ENCODE measurements at places on chromosomes 6 and 20.

- DNase-seq: no peak
Observed at GRCh38 chr6:167711211-167711610, 115.5 kb upstream of the AFDN start.

GRCh38 chr6:50831186-50831585 is 12.5 kb downstream of the TFAP2B start:
- no peak for DNase-seq

DNA sequence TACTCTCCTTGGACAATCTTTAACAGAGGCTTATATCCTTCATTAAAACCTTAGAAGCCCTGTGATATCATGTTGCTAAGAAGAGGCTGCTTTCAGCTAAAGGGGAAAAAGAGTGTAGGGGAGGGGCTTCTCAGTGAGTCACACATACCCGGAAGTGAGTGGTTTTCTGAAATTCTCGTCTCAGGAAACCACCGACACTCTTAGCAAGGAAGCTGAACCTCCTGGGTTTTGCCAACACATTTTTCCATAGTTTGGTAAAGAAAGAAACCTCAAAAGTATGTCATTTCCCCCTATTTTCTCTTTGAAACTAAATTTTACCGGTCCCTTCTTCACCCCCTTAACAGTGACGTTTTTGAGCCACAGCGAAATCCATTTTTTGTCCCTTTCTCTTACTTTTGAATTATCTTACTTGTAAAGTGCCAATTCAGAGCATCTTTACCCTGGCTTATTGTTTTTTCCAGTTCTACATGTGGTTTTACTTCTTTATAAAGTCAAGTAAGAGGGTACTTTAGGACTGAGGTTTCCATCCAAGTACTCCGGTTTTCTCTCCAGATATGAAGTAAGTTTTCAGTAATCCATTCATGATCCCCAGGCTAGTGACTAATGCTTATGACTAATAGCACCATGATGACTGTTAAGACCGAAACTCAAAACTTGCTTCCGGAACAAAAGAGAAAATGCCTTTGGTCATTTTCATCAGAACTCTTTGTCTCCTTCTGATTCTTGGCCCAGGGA is 219.3 kb downstream of the ARHGAP18 start:
- DNase-seq: peak; percentile 96

DNA sequence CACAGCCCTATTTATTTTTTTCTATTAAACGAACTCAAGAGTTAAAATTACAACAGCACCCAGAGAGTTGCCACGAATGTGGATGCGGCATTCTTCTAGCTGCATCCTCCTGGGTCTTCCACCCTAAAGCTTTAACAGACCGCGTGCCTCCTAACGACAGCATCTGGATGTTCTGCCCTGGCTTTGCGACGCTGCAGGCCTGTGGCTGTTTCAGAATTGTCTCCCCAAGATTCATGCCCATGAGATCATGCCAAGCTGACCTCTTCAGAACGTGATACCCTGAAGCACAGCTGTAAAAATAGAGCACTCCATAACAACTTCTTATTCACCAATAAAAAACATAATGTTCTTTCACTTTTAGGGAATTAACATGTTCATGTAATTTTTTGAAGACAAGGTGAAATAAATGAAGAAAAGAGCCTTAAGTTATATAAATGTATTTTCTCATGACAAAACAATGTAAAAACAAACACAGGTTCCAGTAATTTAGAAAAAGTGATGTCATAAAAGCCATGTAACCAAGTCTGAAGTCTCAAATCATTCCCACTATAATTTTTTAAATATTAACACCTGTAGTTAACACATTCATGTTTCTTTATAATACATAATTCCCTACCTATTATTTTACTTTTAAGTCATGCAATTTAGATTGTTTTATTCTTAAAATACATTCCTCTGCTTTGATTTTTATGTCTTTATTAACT is 26.5 kb downstream of the HIVEP2 start:
- DNase-seq: no peak

DNA sequence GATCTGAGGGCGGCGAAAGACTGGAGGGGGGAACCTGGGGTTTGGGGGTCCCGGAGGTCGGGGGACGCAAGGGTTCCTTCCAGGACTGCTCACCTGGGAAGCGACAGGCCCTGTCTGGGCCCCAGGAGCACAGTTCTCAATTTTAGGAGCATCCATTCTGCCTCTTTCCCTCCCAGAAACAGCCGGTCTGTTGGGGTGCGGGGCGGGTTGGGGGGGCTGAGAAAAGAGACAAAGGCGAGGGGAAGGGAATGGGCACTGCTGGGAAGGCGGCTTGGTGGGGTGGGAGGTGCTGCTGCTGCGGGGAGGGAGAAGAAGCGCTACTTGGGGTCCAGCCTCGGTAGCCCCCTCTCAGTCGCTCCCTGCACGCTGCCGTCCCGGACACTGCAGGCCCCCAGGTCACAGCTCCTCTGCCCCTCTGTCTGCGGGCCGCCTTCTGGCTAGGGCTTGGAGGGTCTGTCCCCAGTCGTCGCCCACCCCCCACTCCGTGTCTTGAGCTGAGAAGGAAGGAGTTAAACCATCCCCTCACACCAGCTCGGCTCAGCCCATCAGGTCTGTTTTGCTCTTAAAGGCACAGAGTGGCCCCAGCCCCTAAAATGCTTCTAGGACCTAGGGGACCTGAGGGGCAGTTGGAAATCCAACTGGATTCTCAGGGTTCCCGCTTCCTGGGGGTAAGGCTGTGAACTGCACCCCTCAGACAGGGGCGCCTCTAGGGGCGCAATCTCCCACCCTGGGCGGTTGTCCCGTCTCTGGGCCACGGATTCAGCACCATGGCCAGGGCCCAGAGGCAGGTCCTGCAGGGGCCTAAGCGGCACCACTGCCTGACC is 690 bp downstream of the GDAP1L1 start:
- peak; percentile 48 for DNase-seq

DNA sequence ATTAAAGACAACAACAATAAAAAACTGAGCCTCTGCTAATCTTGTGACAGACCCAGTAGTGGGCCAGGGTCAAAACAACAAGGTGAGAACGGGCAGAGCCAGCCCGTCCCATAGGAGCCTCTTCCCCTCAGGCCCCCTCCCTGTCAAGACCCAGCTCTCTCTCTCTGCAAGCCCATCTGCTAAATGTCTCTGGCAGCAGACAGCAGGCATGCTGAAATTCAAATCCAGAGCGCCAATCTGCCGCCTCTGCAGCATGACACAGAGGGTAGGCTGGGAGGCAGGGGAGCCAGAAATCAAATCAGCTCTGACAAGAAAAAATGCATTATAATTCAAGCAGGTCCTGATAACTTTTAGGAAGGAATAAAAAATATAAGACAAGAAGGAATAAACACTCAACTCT is 26.3 kb downstream of the METTL24 start:
- no peak for DNase-seq

GRCh38 chr6:56689114-56689513 is 46.4 kb upstream of the DST start:
- DNase-seq: no peak

DNA sequence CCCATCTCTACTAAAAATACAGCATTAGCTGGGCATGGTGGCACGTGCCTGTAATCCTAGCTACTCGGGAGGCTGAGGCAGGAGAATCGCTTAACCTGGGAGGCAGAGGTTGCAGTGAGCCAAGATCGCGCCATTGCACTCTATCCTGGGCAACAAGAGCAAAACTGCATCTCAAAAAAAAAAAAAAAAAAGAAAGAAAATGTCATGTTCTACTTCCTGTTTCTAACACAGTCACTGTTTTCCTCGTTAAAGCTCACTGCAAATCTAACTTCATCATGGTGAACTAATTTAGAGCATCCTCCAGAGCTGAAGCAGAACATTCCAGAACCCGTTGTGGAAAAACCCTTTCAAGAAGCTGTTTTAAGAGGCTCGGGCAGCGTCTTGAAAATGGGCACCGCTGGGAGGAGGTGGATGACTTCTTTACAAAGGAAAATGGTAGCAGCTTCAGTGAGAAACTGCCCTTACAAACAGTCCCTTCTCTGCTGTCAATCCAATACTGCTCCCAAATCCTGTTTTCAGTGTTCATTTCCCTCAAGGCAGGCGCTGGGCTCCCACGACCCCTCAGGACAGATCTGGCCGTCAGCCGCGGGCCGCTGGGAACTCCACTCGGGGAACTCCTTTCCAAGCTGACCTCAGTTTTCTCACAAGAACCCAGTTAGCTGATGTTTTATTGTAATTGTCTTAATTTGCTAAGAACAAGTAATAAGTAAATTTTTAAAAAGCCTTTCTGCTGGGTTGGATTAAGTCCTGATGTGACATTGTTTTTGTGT is 12.5 kb downstream of the CTSZ start:
- DNase-seq: no peak

DNA sequence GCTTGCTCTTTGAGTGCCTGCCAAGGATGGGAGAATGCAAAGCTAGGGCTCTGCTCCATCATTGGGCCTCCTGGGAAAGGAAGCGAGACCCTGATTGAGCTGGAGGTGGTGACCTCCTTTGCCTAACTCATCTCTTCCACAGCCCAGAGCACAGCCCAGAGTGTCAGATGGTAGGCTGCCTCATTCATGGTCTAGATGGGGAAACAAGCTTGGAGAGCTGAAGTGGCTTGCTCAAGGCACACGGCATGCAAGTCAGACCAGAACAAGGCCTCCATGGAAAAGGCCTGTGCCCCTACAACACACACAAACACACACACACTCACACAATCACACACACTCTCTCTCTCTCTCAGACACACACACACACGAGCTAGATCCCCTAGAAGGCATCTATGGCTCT is 17.5 kb downstream of the TGM3 start:
- DNase-seq: no peak

DNA sequence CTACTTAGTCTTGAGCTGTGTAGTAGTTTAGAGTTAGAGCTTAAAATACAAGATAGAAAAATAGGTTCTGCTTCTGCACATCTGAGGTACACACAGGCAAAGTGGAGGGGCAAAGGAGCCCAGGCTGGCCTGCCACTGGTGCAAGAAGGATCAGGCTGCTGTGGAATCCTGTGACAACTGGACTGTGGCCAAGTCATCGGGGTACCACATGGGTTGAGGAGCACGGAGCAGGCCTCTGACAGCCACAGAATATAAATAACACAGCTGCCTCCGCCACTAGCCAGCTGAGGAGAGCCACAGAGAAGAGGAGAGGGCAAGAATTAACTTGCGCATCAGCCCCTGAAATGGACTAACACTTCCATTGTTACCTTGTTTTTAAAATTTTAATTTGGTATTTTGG is 206.0 kb upstream of the MARCKS start:
- no peak for DNase-seq

GRCh38 chr6:11656491-11656890 is 118.9 kb downstream of the TMEM170B start:
- no peak for DNase-seq

GRCh38 chr6:25601800-25602673 is 50.0 kb upstream of the SCGN start:
- DNase-seq: peak; percentile 59

Data from fibroblast of skin of scalp (primary cell).